ENCODE measurements at places on chromosomes 2 and 18.

- no peak for DNase-seq
Measured at GRCh38 chr18:49819823-49820671, 6.7 kb upstream of the ACAA2 start.

DNA sequence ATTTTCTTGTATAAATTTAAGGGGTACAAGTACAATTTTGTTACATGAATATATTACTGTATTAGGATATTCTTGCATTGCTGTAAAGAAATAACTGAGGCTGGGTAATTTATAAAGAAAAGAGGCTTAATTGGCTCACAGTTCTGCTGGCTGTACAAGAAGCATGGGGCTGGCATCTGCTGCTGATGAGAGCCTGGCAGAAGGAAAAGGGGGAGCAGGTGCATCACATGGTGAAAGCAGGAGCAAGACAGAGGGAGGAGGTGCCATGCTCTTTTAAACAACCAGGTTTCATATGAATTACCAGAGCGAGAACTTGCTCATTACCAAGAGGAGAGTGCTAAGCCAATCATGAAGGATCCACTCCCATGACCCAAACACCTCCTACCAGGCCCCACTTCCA, 399.5 kb upstream of the RAB6C start:
- no peak for DNase-seq

- DNase-seq: no peak
Measured at GRCh38 chr2:161905389-161906046, 168.5 kb downstream of the DPP4 start.

- DNase-seq: no peak
Measured at GRCh38 chr2:43593254-43593653, 2.6 kb downstream of the THADA start.

DNA sequence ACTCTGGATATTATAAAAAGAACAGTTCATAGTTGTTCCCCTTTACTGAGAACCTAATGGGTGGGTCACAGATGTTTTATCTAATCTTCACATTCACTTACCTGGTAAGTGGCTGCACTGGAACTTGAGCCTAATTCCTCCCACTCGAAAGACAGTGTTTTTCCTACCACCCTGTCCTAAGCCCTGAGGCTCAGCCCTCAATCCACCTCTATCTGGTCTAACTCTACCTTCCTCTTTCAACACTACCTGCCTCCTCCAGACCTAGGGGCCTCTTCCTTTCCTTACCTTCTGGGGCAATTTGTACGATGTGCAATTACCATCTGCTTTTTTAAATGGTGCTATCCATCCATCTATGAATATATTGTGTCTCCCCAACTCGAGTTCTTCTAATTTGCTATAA, 9.7 kb upstream of the KIF3C start:
- no peak for DNase-seq

DNA sequence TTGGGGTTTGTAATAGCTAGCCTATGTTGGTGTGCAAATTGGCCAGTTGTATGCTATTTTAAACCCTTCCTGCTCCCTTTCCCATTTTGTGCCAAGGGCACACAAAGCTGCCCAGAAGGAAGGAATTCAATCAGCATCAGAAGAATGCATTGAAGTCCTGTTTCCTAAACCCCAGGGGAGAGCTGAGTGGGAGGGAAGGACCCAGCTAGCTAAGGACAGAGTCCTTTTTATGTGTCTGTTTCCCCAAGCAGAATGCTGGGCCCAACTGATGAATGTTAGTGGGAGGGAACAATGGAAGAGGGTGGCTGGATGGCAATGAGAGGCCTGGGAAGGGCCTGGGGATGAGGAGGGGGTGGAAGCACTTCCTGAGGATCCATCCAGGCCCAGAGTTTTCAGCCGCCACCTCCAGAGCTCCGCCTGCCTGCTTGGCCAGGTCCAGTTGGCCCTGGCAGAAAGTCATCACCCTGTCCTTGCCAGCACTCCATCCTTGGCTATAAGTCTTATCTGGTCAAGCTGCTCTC, 32.7 kb downstream of the MEX3C start:
- DNase-seq: no peak

- no peak for DNase-seq
Measured at GRCh38 chr18:70279470-70279869, 9.4 kb upstream of the SOCS6 start.

- DNase-seq: no peak
Measured at GRCh38 chr2:95012881-95013550, 12.5 kb upstream of the MAL start.

DNA sequence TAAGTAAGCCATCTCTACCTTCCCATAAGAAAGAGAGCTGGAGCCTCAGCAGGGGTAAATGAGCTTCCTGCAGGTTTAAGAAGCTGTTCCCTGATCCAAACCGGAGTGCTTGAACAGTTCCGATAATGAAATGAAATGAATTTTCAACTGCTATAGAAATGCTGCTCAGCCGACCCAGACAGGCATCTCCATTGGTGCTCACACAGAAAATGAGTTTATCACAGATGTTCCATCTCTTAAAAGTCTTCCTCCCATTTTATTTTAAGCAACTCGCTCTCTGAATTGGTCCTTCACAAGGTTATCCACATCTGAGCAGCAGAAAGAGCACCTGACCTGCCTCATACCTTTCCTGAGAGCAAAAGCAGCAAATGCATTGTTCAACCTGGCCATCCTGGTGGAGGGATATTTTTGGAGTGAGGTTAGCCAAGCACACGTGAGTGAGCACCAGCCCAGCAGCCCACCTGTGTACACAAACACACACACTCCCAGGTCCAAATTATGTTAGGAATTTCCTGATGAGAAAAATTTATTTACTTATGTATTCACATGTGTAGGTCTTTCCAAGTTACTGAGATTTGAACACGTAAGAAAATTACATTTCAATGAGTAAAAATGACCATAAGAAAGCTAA, 42.2 kb upstream of the CCDC68 start:
- no peak for DNase-seq

DNA sequence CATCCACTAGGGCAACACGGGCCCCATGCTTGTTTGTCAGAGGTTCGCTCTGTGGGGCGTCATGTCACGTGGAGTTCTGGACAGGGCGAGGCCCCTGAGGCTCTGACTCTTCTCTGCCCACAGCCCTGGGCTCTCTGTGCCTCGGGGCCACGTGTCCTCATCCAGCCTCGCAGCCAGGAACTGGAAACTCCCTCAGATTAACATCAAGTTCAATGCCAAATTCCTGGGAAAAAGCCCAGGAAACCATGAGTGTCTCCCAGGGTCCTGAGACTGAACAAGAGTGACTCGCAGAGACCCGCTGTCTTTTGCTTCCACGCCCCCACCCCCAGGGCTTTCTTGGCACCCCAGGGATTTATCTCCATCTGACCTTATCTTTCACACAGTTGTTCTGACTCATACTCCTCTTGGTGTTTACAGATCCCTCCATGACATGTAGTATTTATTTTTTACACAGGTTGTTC, 174.0 kb upstream of the PIEZO2 start:
- no peak for DNase-seq

- no peak for DNase-seq
Measured at GRCh38 chr2:71008342-71008741, 13.7 kb upstream of the TEX261 start.

- no peak for DNase-seq
Measured at GRCh38 chr2:212414767-212415211, 123.8 kb downstream of the ERBB4 start.

GRCh38 chr2:71129114-71129901, 721 bp downstream of the MCEE start:
- DNase-seq: no peak

All from stimulated activated CD4-positive, alpha-beta T cell treated with anti-CD3 and anti-CD28 coated beads, Interleukin-1b, Interleukin-23, amount 100 ng/mL, for 1 hour (primary cell).